ENCODE measurements at places on chromosomes 7 and 10.

DNA sequence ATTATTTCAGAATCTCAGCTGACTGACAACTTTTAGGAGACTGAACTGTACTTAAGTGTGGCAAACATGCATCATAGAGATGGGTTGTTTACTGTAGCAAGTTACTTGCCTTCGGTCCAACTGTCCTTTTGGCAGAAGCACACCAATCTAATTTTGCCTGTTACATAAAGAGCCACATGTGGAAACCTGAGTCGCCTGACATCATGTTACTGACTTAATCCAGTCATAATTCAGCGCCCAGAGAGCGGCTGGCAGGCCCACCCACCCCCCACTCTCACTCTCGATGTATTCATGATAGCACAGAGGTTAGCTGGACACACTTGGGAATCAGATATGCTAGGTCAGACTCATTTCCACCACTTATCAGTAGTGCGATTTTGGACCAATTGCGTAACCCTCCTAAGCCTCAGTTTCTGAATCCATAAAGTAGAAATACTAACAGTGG is 57.3 kb upstream of the CAPZA2 start:
- no peak for DNase-seq

DNA sequence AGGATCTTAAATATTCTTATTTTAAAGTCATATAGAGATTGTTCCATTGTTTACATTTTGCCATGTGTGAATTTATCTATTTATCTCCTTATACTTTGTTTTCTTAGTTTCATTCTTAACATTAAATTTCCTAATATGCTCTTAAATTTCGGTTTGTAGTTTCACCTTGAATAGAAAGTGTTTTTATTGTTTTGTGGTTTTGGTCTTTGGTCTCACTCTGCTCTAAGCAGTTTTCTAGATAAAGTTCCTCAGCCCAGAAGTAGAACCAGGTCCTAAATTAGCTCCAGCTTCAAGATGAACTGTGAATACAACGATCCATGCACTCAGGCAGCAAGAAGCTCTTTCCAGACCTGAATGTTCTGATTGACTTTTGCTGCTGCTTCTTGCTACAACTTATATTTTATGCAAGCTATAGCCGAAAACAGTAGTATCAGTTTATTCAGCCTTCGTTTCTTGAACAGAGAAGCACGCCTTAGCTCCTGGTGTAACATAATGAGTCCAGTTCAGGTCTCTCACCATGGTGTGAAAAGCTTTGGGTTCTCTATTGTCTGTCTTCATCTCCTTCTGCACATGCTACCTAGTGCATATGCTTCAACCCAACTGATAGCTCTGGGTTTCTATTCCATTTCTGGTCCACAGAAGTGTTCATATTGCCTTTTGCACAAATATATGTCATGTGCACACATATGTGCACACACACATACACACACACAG is 95.3 kb downstream of the SEM1 start:
- DNase-seq = no peak

- DNase-seq = no peak
Measured at GRCh38 chr7:46291601-46292150, 370.6 kb upstream of the IGFBP3 start.

DNA sequence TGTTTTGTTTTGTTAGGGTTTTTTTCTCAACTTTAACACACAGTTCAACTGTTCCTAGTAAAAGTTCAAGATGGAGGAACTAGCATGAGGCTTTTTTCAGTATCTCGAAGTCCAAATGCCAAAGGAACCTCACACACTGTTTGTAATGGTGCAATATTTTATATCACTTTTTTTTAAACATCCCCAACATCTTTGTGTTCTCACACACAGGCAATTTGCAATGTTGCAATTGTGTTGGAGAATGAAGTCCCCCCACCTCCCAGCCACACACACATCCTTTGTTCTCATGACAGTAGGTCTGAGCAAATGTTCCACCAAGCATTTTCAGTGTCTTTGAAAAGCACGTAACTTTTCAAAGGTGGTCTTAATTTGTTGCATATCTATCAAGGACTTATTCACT is 120.9 kb downstream of the TWIST1 start:
- no peak for DNase-seq

GRCh38 chr10:131686781-131687420 is 213.9 kb upstream of the PPP2R2D start:
- DNase-seq = no peak

DNA sequence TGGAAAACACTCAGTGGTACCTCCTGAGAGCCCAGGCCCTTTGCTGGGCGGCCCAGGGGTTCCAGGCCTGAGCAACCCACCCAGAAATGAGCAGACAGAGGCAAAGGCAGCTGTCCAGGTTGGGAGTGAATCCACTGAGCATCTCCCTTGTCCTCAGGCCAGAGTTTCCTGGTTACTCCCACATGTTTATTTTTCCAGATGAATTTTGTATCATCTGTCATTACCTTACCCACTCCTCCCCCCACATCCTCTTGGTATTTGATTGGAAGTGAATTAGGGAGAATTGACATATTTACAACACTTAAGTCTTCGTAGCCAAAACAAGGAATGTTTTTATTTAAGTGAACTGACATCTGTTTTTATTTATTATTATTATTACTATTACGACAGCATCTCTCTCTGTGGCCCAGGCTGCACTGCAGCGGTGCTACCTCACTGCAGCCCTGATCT is 13.2 kb upstream of the LMBR1 start:
- DNase-seq = no peak

DNA sequence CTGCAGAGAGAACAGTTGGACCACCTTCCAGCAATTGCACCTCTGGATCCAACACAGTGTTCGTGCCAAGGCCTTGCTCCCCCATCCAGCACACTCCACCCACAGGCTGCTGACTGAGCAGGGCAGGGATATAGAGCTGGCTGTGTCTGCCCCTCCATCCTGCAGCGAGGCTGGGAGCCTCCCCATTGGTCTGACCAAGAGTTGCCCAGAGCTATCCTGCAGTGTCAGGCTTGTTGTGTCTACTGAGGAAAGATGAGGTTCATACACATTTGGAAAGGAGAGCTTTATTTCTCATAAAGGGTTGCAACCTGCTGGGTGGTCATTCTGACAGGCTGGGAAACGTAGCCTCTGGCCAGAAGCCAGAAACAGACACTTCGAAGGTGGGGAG is 27.1 kb downstream of the PRF1 start:
- no peak for DNase-seq

- DNase-seq = no peak
Measured at GRCh38 chr10:132786884-132787494, 1.0 kb upstream of the NKX6-2 start.

GRCh38 chr10:60796481-60796880 is 18.2 kb downstream of the CDK1 start:
- no peak for DNase-seq

Data from activated CD4-positive, alpha-beta T cell treated with anti-CD3 and anti-CD28 coated beads for 4 hours (primary cell).